ENCODE measurements at places on chromosomes 6 and 20. TPM values are rescaled to one million over a fixed set of nuclear protein-coding genes. Genes with fewer than 3 reads are reported as not detected.

The BPIFB1 gene
- not detected for total RNA-seq

The CCN5 gene
- total RNA-seq: not detected

The BTNL2 gene
- not detected for total RNA-seq

The PRELID3B gene
- total RNA-seq: 153 TPM

The HMGCLL1 gene
- total RNA-seq: not detected

GRCh38 chr6:77181749-77182148, 281.5 kb downstream of the HTR1B start:
- DNase-seq: no peak

- no peak for DNase-seq
Observed at GRCh38 chr6:139882234-139882633, 507.8 kb upstream of the CITED2 start.

The GJE1 gene
- total RNA-seq: not detected

The JPH2 gene
- 14.2 TPM for total RNA-seq

The GPX6 gene
- total RNA-seq: not detected

The PRSS16 gene
- total RNA-seq: 10.5 TPM

DNA sequence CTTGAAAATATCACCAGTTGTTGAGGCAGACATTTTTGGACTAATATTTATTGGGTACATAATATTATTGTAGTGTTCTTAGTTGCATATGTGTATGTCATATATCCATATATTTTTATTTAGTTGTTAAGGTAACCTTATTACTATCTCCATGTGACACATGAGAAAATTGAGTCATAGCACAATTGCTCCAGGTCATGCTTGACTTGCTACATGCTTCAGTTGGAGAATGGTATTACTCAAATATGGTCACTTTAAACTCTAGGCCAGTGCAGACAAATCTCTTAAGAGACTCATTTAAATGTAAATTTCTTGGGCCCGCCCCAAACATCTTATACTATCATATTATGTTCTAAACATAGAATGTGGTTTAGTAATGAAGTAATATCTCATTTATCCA, 246.1 kb downstream of the RIMS1 start:
- DNase-seq: peak; percentile 64

Data from mammary epithelial cell (primary cell).